NCI-H2029 treated with DMSO at 0.1 percent for 48 hours (cell line): ENCODE measurements at places on chromosomes 13 and 19.

DNA sequence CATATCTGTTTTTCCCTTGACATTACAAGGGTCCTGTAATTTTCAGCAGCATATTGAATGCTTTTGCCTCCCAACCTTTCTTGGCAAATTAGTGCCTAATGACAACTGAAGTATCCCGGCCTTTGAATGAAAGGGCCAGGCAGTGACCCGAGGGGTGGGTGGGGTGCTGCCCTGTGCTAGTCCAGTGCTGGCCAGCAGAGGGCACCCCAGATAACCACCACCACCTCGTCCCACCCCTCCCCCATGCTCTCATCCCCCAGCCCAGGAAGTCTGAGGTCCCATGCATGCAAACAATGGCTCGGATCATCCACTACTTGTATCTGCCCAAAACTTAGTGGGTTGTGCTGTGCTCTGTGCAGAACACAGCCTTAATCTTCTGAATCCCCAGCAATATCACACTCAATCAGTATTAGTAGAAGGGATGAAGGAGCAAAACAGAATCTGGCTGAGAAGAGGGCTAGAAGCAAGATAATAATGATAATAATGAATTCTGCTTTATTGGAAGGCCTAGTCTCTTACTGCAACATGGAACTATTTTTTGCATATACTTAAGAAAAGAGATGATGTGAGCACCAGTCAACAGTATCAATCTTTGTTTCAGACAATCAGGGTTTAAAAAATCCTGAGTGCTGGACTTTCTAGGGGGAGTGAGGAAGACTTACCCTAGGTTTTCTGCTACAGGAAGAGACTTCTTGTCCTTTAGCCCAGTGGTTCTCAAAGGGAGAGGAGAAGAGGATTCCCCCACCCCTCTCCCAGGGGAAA, 3.8 kb downstream of the ATP12A start:
- DNase-seq: peak; percentile 6

GRCh38 chr13:24360106-24360505, 50.7 kb downstream of the C1QTNF9 start:
- DNase-seq: no peak

- no peak for DNase-seq
Observed at GRCh38 chr13:70694996-70695715, 586.9 kb upstream of the KLHL1 start.

GRCh38 chr19:53195265-53195903, 2.2 kb upstream of the ZNF665 start:
- peak; percentile 61 for DNase-seq

DNA sequence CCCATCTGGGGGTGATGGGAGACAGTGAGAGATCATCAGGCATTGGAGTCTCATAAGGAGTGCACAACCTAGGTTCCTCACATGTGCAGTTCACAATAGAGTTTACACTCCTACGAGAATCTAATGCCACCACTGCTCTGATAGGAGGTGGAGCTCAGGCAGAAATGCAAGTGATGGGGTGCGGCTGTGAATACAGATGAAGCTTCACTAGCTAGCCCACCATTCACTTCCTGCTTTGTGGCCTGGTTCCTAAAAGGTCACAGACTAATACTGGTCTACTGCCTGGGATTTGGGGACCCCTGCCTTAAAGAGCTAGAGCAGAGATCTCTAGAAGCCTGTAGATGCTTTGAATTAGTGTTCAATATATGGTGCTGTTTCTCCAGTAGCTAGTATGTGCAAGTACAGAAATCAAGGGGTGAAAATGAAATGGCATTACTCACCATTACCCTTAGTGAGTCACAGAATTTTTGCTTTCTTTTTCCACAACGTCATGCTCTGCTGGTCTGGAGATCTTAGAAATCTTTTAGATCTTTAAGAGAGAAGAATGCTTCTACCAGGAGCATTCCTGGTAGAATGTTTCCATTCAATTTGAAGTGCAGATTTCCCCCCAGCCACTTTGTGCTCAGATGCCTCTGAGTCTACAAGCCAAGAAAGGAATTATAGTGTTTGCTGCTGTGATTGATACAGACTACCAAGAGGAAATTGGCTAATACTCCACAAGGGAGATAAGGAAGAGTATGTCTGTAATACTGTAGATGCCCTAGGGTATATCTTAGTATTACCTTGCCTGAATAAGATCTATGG, 2301.2 kb downstream of the PCDH9 start:
- no peak for DNase-seq

- DNase-seq: no peak
Observed at GRCh38 chr13:61880578-61881283, 465.1 kb upstream of the PCDH20 start.

DNA sequence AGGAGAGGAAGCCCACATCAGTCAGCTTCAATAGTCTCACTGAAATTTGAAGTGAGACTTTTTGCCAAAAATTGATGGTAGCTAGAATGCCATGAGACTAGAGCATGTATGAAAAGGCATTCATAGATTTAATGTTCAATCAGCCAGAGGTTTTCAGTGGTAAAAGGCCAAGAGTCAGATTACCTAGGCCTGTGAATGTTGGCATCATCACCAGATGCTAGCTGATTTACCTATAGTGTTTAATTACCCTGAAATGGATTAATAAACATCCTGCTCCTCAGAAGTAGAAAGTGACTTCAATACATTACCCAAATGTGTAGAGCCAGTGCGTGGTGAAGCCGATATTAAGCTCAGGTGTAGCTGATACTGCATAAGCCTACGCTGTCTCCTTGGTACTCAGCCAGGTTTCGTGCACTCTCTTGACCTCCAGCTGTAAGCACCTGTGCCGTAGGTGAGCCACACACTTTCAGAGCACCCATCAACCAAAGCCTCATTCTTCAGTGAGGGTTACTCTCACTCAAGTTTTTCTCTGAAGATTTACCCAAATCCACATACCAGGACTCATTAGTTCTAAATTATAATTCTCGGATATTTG, 1140.3 kb upstream of the SLC10A2 start:
- DNase-seq: no peak

DNA sequence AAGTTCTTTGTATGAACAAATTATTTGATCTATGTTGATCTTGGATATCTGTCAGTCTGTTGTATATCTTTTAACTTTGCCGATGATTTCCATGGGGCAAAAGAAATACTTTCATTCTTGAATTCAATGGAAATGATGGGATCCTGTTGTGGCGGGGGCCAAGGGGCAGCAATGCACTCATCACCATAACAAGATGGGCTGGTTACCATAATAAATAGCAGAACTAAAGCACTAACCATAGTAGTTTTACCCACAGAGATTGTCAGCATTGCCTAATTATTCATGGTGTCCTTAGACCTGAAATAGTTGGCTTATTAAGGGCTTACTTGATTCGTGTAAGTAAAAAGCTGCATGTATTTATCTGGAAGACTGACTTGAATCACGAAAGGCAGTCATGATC, 309.6 kb downstream of the RFC3 start:
- no peak for DNase-seq

- DNase-seq: no peak
Observed at GRCh38 chr13:72290962-72291681, 424.1 kb upstream of the DACH1 start.

DNA sequence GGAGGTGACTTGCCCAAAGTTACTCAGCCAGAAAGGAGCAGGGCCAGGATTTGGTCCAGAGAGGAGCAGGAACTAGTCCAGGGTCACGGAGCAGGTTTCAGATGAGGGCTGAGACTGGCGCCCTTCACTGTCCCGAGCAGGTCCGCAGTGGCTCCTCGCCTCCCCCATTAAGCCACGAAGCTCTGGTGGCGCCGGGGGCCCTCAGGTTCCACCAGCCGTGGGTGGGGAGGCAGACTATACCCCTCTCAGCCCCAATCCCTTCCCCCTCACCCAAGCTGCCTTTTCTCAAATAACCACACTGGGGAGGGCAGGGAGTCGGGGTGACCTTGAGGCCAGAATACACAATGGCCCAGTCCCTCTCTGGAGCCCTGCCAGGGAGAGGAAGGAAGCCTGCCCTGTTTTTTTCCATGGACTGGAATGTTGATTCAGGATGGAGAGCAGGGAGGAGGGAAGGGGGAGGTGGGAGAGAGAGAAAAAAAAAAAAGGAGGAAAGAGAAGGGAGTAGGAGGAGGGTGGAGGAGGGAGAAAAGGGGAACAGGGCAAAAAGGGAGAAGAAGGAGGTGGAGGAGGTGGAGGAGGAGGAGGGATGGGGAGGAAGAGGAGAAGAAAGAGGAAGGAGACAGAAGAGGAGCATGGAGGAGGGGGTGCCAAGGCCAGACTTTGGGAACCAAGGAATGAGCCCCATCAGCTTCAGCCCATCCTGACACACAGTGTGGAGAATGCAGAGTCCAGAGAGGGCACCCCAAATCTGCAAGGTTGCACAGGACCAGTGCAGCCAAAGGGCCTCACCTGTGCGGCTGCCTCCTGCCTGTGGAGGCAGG, 19.7 kb downstream of the CEACAM16 start:
- DNase-seq: peak; percentile 65

- no peak for DNase-seq
Observed at GRCh38 chr13:75180805-75181455, 301.0 kb downstream of the TBC1D4 start.

DNA sequence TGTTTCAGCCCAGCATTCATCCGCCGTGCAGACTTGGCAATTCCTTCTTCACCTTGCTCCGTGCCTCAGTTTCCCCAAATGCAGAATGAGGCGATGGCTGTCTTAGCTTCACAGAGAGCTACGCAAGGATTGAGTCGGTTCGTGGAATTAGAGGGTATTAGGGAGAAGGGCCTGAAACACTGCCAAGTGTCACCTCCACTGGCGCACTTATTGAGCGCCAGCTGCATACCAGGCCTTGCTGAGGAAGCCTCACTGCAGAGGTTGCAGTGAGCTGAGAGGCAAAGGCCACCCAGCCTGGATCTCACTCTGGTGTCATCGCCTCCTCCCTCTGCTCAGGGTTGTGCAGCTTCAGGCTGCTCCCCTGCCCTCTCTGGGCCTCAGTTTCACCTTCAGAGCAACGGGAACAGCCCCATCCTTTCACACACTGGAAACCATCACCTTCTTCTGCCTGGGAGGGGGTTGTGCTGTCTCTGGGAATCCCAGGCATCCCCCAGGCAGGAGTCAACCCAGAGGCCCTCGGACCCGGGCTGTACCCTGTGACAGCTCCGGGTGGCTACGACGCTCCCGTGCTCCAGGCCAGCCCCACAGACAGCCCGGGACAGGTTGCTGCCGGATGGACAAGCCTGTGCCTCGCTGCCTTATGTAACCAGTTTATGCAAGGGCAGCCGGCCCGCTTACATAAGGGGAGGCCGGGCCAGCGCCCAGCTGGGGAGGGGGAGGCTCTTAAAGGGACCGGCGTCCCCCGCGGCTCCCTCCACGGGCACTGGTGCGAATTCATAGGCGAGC, 31.9 kb downstream of the NFIC start:
- no peak for DNase-seq

GRCh38 chr13:72500851-72501250, 226.6 kb downstream of the MZT1 start:
- DNase-seq: no peak

DNA sequence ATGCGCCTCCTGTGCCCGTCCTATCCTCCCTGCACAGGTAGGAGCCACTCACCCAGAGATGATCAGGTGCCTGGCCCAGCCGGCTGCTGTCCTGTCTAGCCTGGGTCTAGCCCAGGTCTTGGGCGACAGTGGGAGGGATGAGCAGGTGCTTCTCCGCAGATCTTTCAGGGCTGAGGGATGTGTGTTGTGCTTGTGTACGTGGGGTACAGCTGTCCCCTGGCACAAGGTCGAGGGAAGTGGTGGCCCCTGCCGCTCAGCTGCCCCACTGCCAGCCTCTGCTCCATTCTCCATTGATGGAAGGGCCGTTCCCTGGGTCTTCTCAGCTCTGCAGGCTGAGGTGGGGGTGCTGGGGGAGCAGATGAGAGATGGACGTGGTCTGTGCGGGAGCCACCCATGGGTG, 13.0 kb downstream of the WTIP start:
- DNase-seq: no peak

DNA sequence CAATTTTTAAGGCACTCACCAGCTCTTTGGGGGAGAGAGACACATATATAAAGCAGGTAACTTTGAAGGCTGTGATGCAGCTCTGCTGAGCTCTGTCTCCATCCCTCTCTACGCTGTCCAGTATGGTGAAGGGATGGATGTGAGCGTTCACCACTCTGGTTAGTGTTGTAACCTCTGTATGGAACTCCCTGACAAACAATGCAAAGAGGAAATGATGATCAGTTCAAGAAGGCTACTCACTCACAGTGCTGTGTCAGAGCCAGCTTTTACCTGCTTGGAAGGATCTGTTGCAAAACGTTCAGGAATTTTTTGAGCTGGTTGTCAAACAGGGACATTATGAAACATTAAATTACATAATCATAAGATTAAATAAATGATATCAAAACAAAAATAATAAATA, 90.8 kb upstream of the SLC10A2 start:
- DNase-seq: no peak

GRCh38 chr19:49988007-49988406, 27.0 kb upstream of the SIGLEC11 start:
- no peak for DNase-seq

DNA sequence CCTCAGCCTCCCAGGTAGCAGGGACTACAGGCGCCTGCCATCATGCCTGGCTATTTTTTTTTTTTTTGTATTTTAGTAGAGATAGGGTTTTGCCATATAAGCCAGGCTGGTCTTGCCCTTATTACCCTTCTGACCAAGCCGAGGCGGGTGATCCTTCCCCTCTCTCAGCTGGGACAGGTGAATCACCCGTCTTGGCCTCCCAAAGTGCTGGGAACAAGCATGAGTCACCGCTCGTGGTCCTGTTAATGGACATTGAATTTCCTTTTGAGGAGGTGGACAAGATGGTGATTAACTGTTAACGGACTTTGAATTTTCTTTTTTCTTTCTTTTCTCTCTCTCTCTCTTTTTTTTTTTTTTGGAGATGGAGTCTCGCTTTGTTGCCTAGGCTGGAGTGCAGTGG, 10.6 kb downstream of the CD70 start:
- no peak for DNase-seq

- DNase-seq: no peak
Observed at GRCh38 chr19:4742723-4743646, 19.3 kb upstream of the DPP9 start.

GRCh38 chr13:82647540-82647939, 1234.7 kb downstream of the SLITRK1 start:
- no peak for DNase-seq

- peak; percentile 59 for DNase-seq
Observed at GRCh38 chr13:48037346-48038173, at the start of gene NUDT15. NUDT15 (plus strand) TSS chr13:48037726; CDS start chr13:48037747, 21 bp downstream.

DNA sequence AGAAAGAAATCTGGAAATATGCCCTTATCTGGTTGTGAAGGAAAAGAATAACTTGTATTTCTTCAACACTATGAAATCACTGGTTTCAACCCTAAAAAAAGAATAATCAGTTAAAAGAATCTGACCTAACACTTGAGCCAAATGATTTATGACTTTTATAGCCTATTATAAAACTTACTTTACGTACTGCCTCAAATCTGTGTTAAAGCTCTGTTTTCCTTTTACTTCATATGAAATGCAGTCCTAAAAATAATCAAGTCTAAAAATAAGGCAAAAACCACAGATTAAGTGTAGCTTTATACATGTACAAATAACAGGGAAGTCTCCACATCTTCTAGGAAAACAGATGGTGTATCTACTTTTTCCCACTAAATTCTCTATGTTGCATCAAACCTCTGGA, 101.3 kb downstream of the VWA8 start:
- DNase-seq: no peak

GRCh38 chr13:51666839-51667238, 82.6 kb downstream of the WDFY2 start:
- DNase-seq: no peak
